ENCODE measurements at places on chromosomes 11 and 22. TPM values are rescaled to one million over a fixed set of nuclear protein-coding genes. Genes with fewer than 3 reads are reported as not detected.

CASTOR1 gene
- polyA plus RNA-seq: 9.8 TPM

LINC01488 gene
- not detected for polyA plus RNA-seq

SIAE gene
- polyA plus RNA-seq: 35.5 TPM

CASP4 gene
- 18.3 TPM for polyA plus RNA-seq

DNA sequence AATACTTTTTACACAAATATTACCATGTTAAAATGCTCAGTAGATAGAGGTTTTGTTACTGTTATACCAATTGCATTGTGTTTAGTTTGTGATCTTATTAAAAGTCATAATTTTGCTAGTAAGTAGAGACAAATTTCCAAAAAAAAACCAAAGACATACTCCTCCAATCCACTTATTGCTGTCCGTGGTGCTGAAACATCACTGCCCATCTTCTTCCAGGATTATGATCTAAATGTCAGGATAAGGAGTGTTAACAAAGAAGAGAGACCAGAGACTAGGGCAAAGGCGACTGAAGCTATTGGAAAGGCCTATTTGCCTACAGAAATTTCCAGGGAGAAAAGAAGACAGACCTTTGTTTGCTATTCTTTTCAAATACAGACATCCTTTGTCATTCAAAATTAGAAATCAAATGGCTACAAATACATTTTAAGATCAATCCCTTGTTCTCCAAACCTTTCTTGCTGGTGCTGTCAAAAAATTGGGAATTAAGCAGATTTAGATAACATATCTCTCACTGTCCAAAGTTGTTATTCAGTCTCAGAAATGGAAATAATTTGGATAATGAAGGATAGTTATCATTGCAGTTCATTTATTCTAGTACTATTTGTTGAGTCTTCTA is 199.7 kb downstream of the C11orf91 start:
- peak; percentile 28 for DNase-seq

DNA sequence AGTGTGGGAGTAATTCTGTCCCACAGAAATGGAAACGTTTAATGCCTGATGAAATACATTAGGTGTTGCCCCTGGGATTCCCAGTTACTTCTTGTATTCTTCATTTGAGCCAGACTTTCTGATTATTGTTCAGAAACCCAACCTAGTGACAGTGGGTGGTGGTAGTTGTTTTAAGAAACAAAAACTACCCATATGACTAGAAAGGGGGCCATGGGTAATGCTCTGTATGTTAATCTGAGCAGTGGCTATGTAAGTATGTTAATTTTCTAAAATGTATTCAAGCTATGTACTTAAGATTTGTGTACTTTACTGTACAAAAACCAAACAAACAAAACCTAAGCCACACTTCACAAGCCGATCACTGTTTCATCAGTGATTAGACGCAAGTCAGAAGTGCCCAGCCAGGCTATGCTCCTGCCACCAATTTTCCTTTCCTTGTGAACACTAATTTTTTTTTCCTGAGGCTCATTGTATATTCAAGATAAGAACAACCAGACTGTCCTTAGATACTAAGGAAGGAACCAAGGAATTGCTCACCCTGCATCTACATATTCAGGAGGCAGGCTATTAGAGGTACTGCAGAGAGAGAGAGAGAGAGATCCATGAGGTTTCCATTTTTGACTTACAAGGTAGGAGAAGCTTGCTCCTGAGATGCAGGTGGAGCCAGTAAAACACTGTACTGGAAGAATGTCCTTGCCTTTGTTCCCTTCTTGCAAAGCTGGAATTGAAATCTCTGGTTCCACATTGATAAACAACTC is 122.7 kb downstream of the DBX1 start:
- DNase-seq: no peak

- DNase-seq: no peak
Observed at GRCh38 chr22:17779286-17780115, 5.2 kb upstream of the BID start.

GRCh38 chr11:28529540-28530410 is 421.6 kb downstream of the METTL15 start:
- no peak for DNase-seq

DNA sequence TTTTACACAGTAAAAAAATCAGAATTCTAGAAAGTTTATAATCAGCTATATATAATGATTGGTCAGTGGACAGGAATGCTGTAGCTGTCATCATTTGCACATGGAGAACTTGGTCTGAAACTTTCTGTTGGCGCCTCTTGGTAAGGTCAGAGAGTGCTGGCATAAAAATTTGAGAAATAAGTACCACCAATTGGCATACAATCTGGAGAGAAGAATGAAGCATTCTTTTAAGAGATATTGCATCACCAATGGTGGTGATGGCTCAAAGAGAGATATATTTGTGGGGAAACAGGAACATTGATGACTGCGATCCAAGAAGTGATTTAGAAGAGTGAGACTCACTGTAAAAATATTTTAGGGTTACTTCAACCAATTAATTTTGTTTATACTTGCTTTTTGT is 19.8 kb upstream of the OOSP1 start:
- no peak for DNase-seq

GRCh38 chr22:24187731-24188644 is 6.7 kb downstream of the SUSD2 start:
- DNase-seq: no peak

DNA sequence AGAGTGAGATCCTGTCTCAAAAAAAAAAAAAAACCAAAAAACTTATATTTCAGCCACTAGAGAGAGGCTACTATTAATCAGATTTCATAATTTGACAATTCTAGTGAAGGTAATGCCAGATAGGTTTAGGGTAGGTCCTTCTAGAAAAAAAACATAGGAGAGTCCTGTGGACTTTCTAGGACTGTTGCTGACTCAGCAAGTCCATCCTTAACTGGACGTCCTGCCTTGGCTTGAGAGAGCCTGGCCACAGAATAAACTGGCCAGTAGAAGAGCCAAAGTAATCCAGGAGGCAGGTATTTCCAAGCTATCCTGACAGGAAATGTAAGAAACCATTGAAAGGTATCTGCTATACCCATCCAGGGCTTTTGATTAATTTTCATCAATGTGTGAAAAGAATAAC is 64.6 kb downstream of the TRIM44 start:
- no peak for DNase-seq

DNA sequence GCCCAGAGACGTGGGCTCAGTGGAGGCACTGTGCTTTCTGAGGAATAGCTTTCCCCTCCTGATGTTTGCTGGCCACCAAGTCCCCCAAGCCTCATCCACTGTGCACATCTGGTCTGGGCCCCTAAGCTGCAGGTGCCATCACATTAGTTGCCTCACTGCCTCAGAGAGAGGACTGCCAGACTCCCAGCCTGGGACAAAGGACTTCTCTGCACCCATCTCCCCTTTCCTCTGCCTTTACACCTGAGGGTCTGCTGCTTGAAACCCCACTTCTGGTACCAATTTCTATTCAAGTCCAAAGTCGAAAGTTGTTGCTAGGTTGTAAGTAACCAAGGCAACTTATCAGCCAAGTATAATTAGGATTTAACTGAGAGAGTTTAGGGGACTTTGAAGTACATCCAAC is 3.7 kb upstream of the LZTR1 start:
- no peak for DNase-seq

DNA sequence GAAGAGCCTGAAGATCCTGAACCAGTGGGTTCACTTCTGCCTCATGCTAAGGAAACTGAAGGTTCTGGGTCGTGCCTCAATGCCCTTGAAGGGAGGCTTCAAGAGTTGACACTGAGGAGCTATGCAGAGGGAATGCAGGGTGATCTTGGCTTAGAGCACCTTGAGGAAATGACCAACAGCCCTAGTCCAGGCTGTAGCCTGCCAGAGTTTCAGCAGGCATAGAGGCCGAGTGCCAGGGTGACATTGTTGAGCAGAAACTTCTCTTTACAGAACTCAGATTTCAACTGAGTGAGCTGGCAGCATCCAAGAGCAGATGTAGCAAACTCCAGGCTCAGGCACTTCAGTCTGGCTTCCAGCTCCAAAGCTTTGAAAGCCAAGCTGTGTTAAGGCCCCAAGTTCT is 23.1 kb upstream of the CAPRIN1 start:
- no peak for DNase-seq

- no peak for DNase-seq
Observed at GRCh38 chr11:78444726-78445125, 27.1 kb upstream of the GAB2 start.

GRCh38 chr11:119509969-119510401 is 87.0 kb upstream of the THY1 start:
- no peak for DNase-seq

Data from right renal pelvis (tissue), 4 donors.